ENCODE measurements at places on chromosomes 5 and 9.

- DNase-seq, result no peak
Measured at GRCh38 chr5:3837506-3837905, 241.9 kb downstream of the IRX1 start.

DNA sequence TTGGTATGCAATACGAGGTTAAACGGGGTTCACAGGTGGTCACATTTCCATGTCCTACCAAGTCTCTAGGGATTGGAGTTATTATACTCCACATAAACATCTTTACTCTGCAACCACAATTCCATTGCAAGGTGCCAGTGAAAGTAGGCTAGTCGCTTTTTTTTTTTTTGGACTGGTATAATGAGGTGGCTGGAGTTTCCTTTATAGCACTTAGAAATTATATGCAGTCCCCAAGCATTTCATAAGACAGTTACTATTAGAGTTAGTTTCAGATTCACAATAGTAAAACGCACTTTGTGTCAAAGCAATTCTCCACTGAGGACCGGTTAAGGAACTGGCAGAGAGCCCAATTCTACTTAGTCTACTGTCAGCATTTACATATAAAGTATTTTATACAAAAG, 1.4 kb downstream of the MEF2C start:
- DNase-seq, result no peak

GRCh38 chr9:85130764-85131163, 461.2 kb downstream of the NTRK2 start:
- DNase-seq, result no peak

GRCh38 chr9:114300153-114300845, 22.6 kb upstream of the ORM1 start:
- DNase-seq, result no peak

DNA sequence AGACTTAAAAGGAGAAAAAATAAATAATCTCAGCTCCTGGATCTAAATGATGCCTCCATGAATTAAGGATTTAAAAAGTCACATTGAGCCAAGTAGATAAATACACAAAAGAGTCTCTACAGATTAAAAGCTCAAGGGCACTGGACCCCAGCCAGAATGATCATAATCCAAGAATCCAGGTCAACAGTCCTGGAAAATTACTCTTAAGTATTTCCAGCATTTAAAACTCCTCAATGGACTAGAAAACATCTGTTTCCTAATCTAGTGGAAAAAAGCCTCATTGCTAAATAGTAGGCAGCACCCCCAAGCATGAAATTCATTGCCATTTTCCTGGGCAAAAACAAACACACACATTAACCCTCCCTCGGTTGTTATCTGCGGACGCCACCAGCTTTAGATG, 96.8 kb downstream of the FRMD3 start:
- no peak for DNase-seq

- no peak for DNase-seq
Measured at GRCh38 chr9:91958174-91958573, 8.1 kb upstream of the ROR2 start.

DNA sequence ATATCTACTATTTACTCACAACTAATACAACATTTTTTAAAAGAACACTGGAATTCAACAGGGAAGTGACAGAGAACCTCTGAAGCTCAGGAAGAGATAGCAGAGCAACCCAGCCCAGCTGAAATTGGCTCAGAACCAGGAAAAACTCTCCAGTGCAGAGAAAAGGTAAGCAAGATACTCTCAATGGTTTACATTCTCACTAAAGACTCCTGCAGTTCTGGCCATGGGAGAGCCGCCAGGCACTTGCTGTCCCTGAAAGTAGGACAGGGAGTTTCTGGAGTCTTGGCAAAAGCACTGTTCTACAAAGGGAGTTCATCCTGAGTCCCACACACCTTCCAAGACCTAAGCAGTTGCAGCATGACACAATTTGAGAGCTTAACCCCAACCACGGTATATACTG, 330.8 kb downstream of the TRIM36 start:
- no peak for DNase-seq

Data from stimulated activated CD8-positive, alpha-beta memory T cell treated with anti-CD3 and anti-CD28 coated beads, Interleukin-2, amount 100 ng/mL, for 1 hour (primary cell).